ENCODE measurements at places on chromosomes 7 and 10. TPM values are rescaled to one million over a fixed set of nuclear protein-coding genes. Genes with fewer than 3 reads are reported as not detected.

- H3K27ac ChIP-seq, result no peak overlapping the region
- peaks cover 3% of the 10 kb centered on the region for H3K4me1 ChIP-seq
- no peak for DNase-seq
- H3K4me3 ChIP-seq, result no peak overlapping the region
- H3K36me3 ChIP-seq, result no peaks in the 10 kb centered on the region
Observed at GRCh38 chr7:142856565-142857245, 1.8 kb downstream of the EPHB6 start.

DNA sequence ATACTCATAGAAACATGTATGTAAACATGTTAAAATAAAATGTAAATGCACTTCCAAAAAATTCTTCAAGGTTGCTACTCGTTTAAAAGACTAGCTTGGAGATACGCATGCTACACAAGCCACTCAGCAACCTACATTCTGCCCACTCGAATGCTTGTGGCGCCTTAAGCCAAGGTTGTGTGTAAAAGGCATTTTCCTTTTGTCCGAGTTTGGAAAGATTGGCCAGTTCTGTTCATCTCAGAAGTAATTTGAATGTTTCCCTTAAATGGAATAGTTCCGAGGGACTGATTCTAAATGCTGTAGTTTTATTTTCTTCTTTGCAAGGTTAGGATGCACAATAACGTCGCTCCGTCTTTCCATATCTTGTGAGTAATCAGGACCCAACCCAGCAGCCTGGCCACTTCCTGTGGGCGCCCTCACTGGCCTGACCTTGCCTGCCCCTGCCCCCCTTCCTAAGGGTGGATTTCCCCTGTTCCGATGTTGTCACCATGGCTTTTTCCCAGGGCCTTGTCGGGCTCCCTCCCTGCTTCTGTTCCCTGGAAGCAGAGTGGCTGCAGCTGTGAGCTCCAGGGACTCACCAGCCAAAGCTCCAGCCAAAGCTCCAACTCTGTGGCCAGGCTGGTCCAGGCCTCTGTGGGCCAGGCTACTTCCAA, 70.6 kb downstream of the PTPRE start:
- DNase-seq, result no peak
- H3K27me3 ChIP-seq, result no peaks in the 10 kb centered on the region
- H3K4me3 ChIP-seq, result no peak overlapping the region

DNA sequence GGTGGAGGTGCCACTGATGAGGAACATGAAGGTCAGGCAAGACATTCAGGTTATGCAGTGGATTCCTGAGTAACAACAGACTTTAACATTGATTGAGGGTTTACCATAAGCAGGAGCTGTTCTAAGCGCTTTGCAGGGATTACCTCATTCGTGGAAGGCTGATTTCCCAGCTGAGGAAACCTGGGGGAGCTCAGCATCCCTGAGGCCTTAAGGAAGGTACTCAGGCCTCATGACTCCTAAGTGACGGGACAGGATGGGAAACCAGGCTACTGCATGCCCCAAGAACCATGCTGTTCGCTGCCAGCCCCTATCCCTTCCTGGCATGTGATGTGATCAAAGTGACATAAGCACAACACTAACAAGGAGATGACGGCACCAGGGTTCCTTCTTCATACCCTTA, 143.6 kb upstream of the NFE2L3 start:
- H3K4me1 ChIP-seq, result no peaks in the 10 kb centered on the region
- no peaks in the 10 kb centered on the region for H3K27me3 ChIP-seq
- no peak overlapping the region for H3K27ac ChIP-seq
- DNase-seq, result no peak

- no peaks in the 10 kb centered on the region for H3K27me3 ChIP-seq
- no peak for DNase-seq
- no peak overlapping the region for H3K4me3 ChIP-seq
- H3K4me1 ChIP-seq, result no peaks in the 10 kb centered on the region
Observed at GRCh38 chr10:57420881-57421280, 846.8 kb downstream of the IPMK start.

DNA sequence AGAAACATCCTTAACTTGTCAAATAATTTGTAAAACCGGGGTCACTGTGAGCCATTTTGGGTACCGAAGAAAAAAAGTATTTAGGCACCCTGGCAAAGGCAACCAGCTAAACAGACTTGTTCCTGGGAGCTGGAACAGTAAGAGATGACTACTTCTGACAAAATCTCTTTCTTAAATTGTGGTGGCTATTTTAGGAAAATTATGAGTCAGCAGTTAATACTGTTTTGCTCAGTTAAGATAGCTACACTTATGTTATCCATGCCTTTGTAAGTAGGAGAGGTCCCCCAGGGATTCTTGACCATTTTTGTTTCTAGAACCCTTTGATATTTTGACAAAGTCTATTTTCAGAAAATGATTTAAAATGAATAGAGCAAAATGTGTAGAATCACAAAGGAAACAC, 68.7 kb downstream of the TAX1BP1 start:
- no peak overlapping the region for H3K4me3 ChIP-seq
- no peaks in the 10 kb centered on the region for H3K27me3 ChIP-seq
- no peak overlapping the region for H3K27ac ChIP-seq
- no peaks in the 10 kb centered on the region for H3K4me1 ChIP-seq

DNA sequence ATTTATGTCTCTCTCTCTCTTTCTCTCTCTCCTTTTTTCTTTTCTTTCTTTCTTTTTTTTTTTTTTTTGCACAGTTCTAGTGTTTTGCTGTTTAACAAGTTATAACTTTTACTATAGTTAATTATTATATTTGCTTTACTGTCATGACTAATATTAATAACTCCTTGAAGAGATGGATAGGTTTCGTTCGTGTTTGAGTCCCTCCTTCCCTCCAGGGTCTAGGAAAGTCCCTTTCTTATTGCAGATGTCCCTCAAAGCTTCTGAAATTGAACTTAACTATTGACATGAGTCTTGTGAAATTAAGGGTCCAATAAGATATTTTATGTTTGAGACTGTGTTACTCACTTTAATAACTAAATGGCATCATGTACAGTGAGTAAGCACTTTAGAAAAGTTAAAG, 131.4 kb downstream of the PLXDC2 start:
- no peak overlapping the region for H3K4me3 ChIP-seq
- H3K4me1 ChIP-seq, result no peaks in the 10 kb centered on the region
- no peaks in the 10 kb centered on the region for H3K36me3 ChIP-seq
- peak overlapping the region; percentile 76 for H3K27ac ChIP-seq
- DNase-seq, result no peak
- no peaks in the 10 kb centered on the region for H3K27me3 ChIP-seq

Gene CDC14C
- not detected for total RNA-seq

Gene PLEKHA1
- 26.2 TPM for total RNA-seq

Gene STMP1
- 18.4 TPM for total RNA-seq

Gene HOXA3
- 4.6 TPM for total RNA-seq
